ENCODE measurements at places on chromosomes 1 and 21. TPM values are rescaled to one million over a fixed set of nuclear protein-coding genes. Genes with fewer than 3 reads are reported as not detected.

DNA sequence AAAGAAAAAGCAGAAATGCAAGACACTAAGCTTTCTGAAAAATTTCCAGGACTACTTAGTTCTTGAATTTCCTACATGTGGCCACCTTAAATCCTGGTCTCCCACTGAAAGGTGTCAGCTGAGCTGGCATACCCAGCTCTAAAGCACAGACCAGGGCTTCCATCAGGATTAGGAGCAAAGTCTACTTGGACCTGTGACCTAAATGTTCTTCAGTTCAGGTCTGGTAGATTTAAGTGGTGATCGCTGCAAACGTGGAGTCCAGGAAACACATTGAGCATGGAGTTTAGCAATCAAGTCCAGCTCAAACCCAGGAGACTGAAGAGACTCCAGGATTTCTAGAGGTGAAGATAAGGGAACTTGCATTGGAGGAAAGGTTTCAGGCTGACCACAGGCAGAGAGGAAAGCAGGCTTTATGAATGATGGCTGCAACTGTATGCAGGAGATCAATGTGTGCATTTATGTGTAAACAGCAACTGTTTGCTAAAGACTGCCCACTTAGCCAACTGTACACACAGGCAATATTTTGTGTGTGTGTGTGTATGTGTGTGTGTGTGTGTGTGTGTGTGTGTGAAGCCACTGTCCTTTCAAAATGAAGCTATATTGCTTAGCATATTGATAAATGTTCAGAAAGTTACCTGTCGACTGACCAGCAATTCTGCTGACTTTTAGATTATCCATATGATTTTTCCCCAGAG, 75.2 kb downstream of the LMX1A start:
- DNase-seq: no peak

DNA sequence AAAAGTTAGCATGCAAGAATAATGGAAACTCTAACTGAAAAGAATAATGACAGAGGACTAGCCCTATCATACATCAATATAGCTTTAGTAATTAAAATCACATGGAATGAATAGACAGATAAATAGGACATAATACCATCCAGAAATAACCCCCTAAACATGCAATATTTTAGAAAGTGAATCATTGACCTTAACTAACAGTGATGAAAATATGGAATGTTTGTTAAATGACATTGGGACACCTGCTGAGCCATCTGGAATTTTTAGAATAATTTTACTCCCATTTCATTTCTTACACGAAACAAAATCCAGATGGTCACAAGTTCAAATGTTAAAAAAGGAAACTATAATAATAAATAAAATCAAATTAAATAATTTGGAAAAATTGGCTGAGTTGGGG, 53.1 kb upstream of the FMO3 start:
- no peak for DNase-seq

DNA sequence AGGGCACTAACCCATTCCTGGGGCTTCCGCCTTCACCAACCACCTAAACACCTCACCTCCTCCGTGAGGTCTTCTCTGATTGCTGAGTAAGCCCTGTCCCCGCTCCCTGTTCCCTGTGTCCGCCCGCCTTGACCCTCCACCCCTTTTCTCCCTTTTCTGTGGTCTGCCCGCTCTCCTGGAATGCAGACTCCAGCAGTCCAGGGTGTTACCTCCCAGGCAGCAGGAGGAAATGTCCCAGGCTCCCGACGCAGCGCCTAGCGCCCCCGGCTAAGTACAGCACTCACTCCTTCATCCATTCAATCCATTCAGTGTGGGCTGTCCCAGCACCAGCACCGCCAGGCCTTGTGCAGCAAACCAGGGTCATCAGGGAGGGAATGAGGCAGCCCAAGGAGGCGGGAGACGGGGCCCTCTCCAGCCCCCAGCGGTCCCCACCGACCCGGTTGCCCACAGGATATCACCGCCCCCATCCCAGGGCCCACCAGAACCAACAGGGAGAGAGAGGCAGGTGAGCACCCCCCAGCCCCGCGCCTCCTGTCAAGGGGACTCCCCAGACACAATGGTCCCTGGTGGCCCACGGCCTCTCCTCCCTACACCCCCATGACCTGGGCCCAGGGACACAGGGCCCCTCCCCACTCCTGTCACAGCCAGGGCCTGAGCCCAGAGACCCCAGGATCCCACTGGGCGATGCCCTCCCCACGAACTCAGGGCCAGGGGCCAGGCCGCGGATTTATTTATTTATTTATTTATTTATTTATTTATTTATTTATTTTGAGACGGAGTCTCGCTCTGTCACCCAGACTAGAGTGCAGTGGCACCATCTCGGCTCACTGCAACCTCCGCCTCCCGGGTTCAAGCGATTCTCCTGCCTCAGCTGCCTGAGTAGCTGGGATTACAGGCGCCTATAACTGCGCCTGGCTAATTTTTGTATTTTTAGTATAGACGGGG, 10.2 kb downstream of the TNFRSF14 start:
- DNase-seq: no peak

DNA sequence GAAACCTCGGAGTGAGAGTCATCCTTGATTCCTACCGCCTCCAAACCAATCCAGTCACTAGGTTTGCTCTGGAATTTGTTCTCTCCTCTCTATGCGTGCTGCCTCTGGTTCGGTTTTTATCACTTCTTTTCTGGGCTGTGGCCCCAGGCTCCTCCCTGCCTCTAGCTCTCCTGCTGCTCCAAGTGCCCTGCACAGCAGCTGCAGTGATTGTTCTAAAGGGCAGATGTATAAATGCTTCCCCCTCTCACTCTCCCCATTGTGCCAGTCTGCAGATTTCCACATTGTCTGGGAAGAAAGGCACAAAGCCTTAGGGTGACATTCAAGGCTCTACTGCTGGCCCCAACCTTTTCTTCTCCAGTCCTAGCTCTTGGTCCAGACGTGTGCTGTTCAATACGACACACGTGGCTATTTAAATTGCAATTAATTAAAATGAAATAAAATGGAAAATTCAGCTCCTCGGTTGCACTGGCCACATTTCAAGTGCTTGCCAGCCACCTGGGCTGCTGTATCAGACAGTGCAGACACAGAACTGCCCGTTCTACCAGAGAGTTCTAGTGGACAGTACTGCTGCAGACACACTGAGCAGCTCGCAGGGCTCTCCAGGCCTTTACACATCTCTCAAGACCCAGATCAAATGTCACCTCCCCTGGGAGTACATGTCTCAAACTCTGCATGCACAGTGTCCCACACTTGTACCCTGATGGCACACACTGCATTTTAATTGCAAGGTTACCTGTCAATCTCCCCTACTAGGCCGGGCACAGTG, 12.4 kb downstream of the TRIM62 start:
- DNase-seq: no peak

DNA sequence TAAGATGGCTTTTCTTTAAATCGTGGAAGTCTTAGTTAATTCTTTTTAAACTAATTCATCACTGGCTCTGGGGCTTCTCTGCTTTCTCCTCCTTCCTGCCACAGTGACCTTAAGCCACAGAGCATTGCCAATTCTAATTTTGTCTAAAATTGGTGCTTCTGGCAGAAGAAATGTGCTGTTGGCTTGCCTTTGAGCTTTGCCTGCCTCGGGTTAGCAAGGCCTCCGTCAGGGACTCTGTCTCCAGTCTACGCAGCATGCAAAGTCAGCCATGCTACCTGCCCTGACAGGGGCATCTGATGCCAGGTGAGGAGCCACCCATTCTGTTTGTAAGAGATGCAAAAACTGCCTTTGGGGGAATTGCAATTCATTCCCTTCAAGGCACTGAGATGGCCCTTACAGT, 25.2 kb downstream of the CLDN14 start:
- no peak for DNase-seq

DNA sequence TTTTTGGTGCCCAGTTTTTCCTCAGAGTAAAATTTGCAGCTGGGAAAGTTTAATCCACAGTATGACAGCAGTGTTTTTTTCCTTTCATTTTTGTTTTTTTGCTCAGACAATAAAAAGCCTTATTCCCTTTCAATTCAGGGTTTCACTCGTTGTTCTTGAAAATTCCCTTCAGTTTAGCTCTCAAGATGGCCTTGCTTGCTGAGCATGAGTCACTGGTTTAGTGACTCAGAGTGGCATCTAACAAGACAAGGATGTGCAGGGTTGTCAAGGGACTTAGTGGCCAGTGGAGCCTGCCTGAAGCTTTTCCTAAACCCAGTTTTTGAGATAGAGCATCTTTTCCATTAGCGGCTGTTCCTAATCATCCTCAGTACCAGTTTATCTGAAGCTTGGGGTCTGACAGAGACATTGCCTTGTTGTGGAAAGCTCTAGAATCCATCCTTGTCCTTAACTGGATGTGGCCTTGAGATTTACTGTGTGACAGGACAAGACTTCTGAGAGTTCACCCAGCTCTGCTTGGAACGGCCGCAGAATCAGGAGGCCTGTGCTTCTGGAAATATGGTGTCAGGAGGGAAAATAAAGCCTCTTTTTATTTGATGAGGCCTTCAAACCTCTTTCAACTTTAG, 48.4 kb upstream of the DNAJC6 start:
- no peak for DNase-seq

GRCh38 chr1:16118706-16119105, 37.2 kb downstream of the EPHA2 start:
- DNase-seq: no peak

The A3GALT2 gene
- 0.11 TPM for polyA plus RNA-seq

The CDC42SE1 gene
- 59.6 TPM for polyA plus RNA-seq

The MYOG gene
- not detected for polyA plus RNA-seq

Data from endothelial cell of umbilical vein (primary cell).